ENCODE measurements at places on chromosomes 1 and 21.
A peak's percentile ranks its signal among the peaks of the same experiment; 100 is the strongest.

GRCh38 chr21:42666023-42666747 is 12.8 kb downstream of the PDE9A start:
- no peak for DNase-seq

GRCh38 chr1:179775009-179775408 is 31.9 kb downstream of the FAM163A start:
- no peak for DNase-seq

DNA sequence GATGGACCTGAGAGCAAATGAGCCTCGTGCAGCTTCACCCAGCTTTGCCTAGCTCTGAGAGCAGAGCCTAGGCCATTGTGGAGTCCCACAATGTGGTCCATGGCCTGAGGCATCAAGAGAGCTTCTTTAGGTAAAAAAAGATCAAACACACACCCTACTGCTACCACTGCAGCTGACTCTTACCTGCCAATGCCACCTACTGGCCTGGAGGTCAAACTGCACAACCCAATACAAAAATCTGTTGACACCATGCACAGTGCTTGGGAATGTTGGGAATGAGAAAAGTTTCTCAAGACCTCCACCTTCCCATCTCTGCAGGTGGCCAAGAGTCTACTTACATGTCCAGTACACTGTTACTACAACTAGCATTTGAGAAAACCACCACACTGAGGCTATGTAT is 60.6 kb downstream of the UCHL5 start:
- no peak for DNase-seq

DNA sequence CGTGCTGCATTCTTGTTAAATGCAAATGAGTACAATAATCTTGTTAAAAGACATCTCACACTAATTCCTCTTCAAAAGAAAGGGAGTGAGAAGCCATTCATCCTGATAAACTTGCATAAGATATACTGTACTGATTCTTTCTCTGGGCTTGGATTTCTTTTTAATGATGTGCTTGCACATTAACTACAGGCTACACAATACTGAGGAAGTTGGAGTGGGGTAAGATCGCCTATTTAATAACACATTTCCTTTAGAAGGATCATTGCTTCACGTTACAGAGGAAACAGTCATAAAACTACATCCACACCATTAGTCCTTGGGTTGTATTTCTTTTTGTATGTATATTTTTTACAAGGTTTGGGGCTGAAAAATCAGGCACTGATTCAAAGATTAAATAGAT is 36.6 kb downstream of the NRIP1 start:
- DNase-seq = peak; percentile 19

All from NCI-H1436 treated with DMSO at 0.1 percent for 48 hours (cell line).